Stimulated activated CD4-positive, alpha-beta T cell treated with anti-CD3 and anti-CD28 coated beads, Interleukin-1b, Interleukin-23, amount 100 ng/mL, for 24 hours (primary cell): ENCODE measurements at places on chromosomes 7 and 10.

GRCh38 chr10:84965468-84965867, 637.1 kb downstream of the CCSER2 start:
- no peak for DNase-seq

- DNase-seq: no peak
These were observed 227.0 kb downstream of the BUB3 start for GRCh38 chr10:123381224-123381623.

GRCh38 chr10:98242823-98243222, 25.2 kb downstream of the LOXL4 start:
- no peak for DNase-seq

DNA sequence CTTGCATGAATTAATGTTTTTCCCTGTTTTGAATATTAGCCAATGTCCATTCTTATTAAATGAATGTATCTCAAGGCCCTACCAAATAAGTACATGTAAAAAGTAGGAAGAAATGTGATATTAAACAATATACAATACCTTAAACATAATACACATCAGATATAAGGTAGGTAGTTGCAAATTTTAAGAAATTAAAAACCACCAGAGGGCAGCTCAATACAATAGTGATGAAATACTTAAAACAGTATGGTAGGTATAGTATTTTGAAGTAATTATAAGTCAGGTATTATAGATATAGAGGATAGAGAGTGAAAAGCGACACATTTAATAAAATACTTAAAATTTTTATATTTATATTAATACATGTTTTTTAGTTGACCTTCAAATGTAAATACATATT, 43.6 kb upstream of the CDK14 start:
- DNase-seq: no peak

GRCh38 chr7:95687759-95688343, 84.5 kb upstream of the DYNC1I1 start:
- no peak for DNase-seq

DNA sequence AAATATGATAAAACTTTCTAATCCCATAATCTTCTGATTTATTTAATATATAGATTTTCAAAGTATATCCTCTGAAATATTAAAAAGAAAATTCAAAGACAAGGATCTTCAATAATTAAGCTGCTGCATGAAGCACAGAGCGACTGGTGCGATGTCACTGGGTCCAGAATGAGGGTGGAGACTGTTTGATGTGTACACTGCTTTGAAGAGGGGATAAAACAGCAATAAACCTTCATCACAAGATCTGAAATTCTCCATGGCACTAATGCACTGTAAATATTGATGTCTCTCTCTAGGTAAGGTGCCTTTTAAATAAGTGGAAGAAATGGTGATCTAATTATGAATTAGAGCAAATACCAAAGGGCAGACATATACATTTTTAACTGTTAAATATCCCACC, 337.8 kb downstream of the PARD3 start:
- no peak for DNase-seq
